ENCODE measurements at places on chromosomes 3 and 15.

DNA sequence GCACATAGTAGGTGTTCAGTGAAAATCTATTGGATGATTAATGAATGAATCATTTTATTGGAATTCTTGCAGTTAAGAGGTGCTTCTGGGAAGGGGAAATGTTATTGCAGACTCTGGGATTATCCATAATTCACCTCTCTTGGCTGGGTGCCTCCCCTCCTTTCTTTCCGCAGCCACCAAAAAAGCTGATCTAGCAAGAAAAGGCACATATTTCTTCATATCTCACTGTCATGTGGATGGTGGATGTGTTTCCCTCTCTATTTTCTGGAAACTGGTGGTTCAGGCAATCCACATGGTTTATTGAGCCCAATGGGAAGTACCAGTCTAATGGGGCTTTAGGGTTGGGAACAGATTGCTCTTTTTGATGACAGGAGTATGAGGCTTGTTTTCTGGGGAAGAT is 151.1 kb upstream of the ROPN1 start:
- no peak for DNase-seq

DNA sequence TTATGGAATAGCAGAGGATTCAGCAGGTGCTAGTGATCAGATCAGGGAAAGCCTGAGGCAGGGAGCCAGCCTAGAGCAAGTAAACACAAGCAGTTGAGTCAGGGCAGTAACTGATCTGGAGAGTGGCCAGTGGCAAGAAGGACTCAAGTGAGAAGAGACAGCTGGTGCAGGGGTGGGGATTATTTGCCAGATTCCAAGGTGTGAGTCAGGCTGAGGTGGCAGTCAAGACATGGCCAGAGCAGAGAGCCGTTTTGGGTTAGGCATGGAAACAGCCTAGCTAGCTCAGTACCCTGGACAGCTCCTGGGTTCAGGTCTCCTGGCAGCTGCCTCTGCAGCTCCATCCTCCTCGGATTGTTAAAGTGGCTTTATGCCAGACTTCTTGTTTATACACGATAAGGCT is 281.9 kb upstream of the ONECUT1 start:
- no peak for DNase-seq

DNA sequence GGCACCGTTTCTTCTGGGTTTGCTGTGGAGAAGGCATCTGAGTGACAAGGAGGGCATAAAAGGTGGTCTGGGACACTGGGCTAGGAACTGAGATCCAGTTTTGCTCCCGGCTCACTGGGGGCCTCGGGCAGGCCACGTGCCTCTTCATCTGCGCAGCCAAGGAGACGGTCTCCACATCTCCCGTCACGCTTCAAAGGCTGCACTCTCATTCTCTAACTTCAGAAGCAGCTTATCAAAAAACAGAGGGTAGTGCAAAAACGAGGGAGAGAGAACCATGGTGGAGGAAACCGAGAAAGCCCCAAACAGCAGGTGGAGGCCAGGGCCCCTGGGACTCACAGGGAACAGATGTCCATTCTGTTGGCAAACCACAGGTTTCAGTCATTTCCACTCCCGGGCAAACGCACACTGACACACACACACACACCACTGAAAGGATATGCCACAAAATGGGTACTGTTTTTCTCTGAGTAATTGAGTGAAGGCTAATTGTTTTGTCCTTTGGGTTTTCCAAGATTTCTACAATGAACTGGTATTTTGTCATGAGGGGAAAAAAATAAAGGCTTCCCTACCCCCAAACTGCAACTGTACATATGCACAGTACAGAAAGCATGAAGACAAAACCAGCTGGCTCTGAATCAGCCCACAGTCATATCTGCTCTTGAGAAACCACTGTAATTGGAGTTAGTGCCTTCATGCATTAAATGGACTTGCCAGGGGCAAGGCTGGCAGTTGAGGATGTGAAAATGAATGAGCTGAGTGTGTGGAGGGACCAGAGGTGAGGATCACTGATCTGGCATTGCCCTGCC is 71.9 kb downstream of the MGLL start:
- DNase-seq, result no peak

GRCh38 chr3:120049881-120050539 is 44.2 kb downstream of the GSK3B start:
- DNase-seq, result no peak

DNA sequence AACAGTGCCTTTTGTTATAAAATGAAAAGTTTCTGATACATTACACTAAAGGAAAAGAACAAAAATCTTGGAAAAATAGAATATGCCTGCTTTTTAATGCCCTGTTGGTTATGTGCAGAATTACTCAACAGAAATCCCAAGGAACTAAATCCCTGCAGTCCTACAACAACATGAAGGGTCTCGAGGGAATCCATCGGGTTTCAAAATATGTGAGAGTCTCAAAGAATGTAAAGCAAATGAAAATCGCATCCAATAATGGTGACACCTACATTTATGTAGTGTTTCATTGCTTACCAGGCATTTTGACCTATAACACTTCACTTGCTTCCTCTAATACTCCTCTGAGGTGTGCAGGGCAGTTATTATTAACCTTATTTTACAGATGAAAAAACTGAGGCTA is 411.3 kb downstream of the FOXP1 start:
- no peak for DNase-seq

DNA sequence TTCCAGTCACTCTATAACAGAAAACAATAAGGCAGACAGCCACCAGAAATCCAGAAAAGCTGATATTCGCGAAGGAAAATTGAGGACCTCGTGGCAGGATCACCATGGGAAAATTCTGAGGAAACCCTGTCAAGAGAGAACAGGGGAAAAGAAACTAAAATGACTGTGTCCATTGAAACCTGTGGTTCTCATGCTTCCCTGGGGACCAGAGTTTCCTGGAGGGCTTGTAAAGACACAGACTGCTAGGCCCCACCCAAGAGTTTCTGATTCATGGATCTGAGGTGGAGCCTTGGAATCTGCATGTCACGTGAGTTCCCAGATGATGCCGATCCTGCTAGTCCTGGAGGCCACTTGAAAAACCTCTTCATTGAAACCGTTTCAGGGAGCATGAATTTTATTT is 420.5 kb downstream of the EPHB1 start:
- no peak for DNase-seq

DNA sequence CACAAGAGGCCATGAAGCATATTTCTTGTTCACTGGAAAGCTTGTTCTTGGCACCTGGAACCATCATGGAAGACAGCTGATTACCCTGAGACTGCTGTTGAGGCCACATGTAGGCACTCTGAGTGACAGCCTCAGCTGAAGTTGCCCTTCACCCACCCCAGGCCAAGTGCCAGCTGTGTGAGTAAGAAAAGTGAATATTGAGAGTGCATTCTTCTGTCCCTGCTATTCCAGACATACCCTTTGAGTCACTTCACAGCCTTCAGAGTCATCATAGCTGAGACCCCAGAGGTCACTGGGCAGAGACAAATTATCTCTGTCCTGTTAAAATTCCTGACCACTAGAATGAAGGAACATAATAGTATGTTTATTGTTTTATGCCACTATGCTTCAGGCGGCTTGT is 79.6 kb downstream of the NFKBIZ start:
- no peak for DNase-seq

DNA sequence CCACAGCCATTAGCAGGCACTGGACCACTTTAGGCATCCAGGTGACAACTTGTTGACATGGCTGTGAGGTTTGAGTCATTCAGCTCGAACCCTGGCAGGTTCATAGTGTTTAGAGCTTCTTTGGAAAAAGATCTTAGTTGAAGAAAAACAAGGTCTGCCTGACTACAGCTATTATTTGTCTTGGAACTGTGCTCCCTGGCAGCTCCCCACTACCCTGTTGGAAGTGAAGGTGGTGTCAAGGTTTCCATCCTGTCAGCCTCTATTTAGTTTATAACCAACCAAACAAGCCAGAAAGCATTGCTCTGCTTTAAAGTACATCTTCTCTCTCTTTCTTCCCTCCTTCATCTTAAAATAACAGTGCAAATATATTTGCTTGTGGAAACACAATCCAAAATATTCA is 56.8 kb downstream of the KAT2B start:
- no peak for DNase-seq

GRCh38 chr15:90929246-90930019 is 2.9 kb downstream of the HDDC3 start:
- DNase-seq, result no peak

GRCh38 chr3:55527361-55527760 is 40.3 kb upstream of the WNT5A start:
- DNase-seq, result no peak

DNA sequence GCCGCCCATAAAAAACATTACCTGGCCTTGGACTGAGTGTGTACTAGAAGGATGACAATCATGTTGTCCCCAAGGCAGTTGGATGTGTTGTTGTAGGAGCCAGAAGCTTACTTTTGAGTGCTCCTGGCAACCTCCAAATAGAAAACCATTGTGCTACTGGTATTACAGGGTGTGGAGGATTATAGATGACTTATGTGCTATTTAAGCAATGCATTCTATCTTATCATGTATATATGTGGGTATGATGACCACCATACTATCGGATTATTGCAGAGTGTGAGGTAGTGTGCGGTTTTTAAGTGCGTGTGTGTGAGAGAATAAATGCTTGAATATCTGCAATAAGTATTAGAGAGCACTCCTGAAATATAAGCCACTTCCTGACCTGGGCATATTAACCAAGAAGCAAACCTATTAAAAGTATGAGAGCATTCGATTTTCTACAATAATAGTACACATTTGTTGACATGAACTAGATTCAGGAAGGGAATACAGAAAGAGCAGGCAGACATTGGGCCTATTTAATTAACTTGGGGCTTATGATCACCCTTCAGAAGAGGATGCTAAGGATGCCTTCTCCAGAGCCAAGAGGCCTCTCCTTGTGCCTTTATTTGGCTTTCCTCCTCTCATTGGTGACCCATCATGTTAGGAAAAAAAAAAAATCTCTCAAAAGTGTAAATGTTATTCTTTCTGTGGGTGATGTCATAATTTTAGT is 11.7 kb upstream of the MBNL1 start:
- DNase-seq, result no peak

DNA sequence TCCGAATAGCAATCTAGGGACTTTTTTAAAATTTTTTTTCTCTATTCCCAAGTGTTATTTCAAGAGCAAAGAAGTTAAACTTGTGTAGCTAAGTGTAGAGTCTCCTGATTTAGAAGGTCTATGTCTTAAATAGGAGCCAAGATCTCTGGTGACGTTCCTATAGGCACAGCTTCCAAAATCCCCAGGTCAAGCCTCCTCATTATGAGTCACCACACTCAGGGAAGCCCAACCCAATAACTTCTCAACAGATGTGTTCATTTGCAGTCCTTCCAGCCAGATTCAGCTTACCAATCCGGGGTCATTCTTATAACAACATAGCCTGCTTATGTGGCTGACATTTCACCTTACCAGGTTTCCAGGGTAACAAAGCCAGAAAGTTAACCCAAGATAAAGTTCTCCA is 270.3 kb downstream of the IL5RA start:
- no peak for DNase-seq

DNA sequence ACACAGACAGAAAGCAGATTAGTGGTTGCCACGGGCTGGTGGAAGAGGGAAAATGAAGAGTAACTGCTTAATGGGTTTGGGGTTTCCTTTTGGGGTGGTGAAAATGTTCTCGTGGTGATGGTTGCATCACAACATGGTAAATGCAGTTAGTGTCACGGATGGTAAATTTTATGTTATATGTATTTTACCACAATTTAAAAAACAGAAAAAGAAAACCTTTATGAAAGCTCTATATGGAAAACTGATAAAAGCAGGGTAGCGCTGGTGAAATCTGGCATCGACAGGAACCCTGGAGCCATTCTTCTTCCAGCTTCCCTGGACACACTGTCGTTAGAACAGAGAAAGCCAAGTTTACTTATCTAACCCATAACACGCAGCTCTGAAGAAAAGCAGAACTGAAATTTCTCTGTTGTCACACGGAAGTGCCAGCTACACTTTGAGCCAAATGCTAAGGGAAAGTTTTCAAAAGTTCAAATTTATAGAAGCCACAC is 287.7 kb upstream of the NR2F2 start:
- DNase-seq, result no peak

DNA sequence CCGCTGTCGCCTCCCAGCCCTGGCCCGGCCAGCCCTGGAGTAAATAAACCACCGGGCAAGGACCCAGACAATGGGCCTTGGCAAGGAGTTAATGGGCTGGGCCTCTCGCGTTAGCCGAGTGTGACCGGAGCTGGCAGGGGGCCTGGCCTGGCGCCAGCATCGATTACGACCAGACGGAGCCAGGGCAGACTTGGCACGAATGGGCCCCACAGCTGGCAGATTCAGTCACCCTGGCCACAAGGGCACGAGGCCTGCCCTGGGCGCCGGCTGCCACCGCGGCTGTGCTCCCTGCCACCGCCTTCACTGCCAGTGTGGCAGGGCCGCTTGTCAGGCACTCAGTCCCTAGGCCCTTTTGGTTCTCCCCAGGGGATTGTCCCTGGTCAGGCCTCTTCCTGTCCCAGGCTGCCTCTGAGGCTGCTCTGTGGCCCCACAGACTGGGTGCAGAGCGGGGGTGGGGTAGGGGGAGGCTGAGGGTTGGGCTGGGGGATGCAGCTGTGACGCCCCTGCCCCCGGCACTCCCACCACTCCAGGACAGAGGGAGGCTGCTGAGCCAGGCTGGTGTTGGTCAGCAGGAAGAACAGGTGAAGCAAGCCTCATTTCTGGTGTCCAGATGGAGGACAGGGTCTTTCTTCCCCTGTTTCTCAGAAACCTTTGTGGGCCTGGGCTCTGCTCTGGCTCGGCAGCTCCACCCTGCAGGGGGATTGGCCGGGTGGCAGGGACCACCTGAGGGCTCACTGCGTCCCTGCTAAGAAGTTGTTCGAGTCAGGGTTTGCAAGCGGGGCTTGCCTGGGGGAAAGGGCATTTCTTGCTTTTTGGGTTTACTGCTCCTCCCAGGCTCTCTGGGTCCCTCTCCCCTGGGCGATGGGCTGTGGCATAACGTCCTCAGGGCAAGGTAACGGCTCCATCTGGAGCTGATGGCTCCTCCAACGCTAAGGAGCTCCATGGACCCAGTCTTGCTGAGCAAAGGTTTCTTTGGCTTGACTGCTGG is 30.5 kb upstream of the SRP14 start:
- no peak for DNase-seq

DNA sequence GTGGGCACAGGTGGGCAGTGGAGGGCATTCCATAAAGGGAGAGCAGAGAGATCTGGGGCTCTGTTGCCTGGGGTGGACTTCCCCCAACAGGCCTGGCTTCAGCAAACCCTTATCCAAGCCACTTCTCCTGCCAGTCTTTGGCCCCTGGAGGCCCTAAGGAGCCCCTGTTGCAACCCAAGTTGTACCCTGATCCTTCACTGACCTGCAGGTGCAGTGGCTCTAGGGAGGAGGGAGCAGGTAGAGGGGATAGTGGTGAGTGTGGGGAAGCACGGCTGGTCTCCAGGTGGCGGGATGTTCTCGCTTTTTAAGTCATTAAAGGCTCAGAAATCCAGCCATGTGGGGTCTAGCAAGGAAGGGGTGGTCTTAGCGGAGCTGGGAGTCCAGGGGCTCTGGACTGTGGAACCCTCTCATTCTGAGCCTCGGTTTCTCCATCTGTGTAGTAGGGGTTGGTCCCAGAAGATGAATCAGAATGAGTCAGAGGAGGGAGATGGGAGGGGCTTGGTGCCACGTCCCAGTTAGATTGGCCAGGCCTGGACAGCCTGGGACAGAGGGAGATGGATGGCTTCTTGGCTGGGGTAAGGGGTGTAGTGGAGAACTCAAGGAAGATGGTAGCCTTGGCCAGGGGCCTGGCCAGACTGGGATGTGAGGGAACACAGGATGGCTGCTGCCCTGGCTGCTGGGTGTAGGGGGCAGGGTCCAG is 2.6 kb downstream of the ZBTB47 start:
- no peak for DNase-seq
